NCI-H1417 (cell line): ENCODE measurements at places on chromosomes 11 and 22.

GRCh38 chr11:67441731-67442351 lies 1.4 kb downstream of the CORO1B start:
- DNase-seq, result no peak

DNA sequence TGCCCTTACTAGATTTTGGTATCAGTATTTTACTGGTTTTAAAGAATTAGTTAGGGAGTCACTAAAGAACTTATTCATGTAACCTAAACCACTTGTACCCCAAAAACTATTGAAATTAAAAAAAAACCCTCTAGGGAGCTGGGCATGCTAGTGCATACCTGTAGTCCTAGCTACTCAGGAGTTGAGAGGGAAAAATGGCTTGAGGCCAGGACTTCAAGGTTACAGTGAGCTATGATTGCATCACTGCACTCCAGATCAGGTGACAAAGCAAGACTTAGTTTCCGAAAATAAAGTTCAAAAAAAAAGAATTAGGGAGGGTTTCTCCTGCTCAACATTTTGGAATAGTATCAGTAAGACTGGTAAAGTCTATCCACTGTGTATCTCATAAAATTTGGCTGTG lies 364.4 kb upstream of the LUZP2 start:
- DNase-seq, result no peak

GRCh38 chr11:130787092-130787616 lies 129.1 kb downstream of the SNX19 start:
- no peak for DNase-seq

GRCh38 chr22:37641561-37641949 lies 2.1 kb downstream of the SH3BP1 start:
- no peak for DNase-seq

- no peak for DNase-seq
Observed at GRCh38 chr11:123272565-123272964, 77.5 kb upstream of the CLMP start.

GRCh38 chr11:100404907-100405306 lies 282.2 kb upstream of the ARHGAP42 start:
- DNase-seq, result no peak
